Hepatocyte (in vitro differentiated cells): ENCODE measurements at places on chromosomes 3 and 15. TPM values are rescaled to one million over a fixed set of nuclear protein-coding genes. Genes with fewer than 3 reads are reported as not detected.

The GABRR3 gene
- polyA plus RNA-seq = not detected in 2 replicates

DNA sequence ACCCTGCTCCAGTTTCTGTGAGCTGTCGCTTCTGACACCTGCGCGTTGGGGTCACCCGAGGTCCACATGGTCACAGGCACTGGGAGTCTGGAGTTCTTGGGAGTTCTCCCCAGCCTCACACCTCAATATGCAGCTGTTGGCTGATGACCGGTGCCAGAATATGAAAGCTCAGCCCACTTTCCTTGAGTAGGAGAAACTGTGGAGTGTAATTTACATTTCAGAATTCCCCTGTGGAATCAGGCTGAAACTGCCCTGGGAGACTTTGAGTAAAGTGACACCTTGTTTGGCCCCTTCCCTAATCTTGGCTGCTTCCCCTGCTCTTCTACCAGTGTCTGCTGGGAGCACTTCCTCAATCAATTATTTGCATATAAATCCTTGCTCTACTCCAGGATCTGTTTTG lies 255.9 kb downstream of the NFKBIZ start:
- H3K4me3 ChIP-seq = no peak overlapping the region
- no peaks in the 10 kb centered on the region for H3K36me3 ChIP-seq
- no peak for DNase-seq
- H3K27me3 ChIP-seq = no peaks in the 10 kb centered on the region
- peaks cover 6% of the 10 kb centered on the region for H3K4me1 ChIP-seq

DNA sequence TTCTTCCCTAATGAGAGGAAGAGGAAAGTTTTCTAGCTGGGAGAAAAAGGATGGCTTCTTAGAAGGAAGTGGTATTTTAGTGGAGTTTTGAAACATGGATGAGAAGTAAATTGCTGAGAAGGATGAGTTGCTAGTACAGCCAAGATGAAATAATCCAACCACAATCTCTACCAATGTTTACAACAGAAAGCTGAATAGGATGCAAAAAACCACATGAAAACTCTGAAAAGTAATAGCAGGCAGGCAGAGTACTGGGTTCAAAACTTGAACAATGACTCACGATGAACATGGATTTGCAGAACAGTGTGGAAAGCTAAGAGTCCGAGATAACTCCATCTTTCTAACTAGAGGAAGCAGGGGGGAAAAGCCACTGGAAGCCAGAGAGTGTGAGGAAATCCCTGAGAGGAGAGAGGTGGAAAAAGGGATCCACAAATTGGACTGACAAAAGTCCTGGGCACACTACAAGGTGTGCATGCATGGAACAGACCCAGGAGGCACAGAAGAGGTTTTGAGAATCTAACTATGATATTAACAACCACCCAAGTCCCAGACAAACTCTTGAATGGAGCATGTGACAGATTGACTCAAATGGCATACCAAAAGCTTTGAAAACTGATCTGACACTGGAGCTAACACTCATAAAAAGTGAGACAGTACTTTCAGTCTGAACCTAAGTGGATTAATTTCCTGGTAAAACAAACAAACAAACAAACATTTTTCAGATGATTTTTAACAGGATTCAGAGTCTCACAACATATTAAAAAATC lies 76.7 kb downstream of the ST6GAL1 start:
- no peaks in the 10 kb centered on the region for H3K27me3 ChIP-seq
- no peaks in the 10 kb centered on the region for H3K36me3 ChIP-seq
- no peaks in the 10 kb centered on the region for H3K4me1 ChIP-seq
- no peak overlapping the region for H3K27ac ChIP-seq
- no peak for DNase-seq

- no peaks in the 10 kb centered on the region for H3K36me3 ChIP-seq
- no peaks in the 10 kb centered on the region for H3K27me3 ChIP-seq
- no peak overlapping the region for H3K27ac ChIP-seq
- peak; percentile 43 for DNase-seq
- no peak overlapping the region for H3K4me3 ChIP-seq
Measured at GRCh38 chr15:98881526-98882520, 125.8 kb downstream of the PGPEP1L start.

- no peak overlapping the region for H3K27ac ChIP-seq
- H3K4me3 ChIP-seq = no peak overlapping the region
- H3K27me3 ChIP-seq = no peaks in the 10 kb centered on the region
- no peaks in the 10 kb centered on the region for H3K36me3 ChIP-seq
- no peaks in the 10 kb centered on the region for H3K4me1 ChIP-seq
- no peak for DNase-seq
Measured at GRCh38 chr3:186998937-186999368, 68.6 kb downstream of the ST6GAL1 start.

- DNase-seq = no peak
- no peak overlapping the region for H3K4me3 ChIP-seq
- no peak overlapping the region for H3K27ac ChIP-seq
- no peaks in the 10 kb centered on the region for H3K4me1 ChIP-seq
- H3K36me3 ChIP-seq = no peaks in the 10 kb centered on the region
Measured at GRCh38 chr3:76554707-76555106, 485.2 kb upstream of the ROBO2 start.
